CD4-positive, alpha-beta T cell treated with Interleukin-6 for 4 hours (primary cell): ENCODE measurements at places on chromosomes 3 and 15.

DNA sequence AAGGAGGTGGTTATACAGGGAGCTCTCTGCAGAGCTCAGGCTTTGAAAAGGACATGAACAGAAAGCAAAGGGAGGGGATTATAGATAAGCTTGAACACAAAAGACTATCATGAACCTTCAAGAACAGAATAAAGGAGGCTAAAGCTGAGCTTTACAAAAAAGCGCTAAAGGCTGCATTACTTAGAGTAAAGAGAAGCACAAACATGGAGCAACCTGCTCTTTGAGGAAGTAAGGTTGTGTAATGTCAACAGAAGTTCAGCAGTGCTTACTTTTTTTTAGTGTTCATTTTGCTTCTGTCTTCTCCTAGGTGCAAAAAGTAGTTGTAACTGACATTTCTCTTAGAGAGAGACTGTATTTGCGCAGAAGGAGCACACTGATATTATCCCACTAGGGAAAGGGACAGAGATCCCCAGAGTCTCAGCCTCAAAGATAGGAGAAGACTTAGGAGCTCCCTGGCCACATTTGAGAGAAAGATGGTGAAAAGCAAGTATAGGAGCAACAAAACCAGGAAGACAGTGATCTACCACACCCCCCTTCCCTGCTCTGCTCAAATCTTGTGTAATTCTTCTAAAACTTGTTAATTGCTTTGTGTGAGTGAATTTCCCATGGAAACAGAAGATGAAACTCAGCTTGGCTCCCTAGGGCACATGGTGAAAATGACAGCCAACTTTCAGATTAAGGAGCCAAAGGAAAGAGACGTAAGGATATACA, 54.7 kb downstream of the QTRT2 start:
- DNase-seq: no peak

DNA sequence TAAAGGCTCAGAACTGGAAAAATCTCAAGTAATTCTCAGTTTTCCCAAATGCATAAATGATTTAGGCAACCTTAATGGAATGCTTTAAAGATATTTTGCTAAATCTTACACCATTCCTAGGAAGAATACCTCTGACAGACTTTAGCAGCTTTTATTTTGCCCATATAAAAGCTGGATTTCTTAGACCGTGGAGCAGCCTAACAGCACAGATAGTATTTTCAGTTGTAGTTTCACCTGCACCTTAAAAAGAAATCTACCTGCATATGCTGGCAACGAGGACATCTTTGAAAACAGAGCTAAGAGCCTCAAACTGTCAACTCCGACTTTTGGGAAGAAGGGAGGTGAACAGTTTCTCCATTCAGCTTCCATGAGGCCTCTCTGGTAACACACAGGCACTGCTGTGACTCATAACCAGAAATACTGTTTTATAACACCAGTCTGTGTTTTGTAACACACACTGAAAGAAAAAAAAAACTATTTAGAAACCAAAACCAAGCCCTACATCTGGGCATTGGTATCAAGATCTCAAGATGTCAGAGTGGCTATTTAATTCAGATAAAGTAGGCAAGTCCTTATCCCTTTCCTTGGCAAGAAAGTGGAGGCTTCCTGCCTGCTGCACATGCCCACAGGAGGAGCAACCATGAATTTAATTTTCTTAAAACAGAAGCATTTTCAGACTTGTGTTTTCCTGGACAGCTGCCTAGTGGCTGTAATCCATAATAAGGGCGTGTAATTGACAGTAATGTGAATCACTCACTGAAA, 181.5 kb upstream of the ICE2 start:
- no peak for DNase-seq

DNA sequence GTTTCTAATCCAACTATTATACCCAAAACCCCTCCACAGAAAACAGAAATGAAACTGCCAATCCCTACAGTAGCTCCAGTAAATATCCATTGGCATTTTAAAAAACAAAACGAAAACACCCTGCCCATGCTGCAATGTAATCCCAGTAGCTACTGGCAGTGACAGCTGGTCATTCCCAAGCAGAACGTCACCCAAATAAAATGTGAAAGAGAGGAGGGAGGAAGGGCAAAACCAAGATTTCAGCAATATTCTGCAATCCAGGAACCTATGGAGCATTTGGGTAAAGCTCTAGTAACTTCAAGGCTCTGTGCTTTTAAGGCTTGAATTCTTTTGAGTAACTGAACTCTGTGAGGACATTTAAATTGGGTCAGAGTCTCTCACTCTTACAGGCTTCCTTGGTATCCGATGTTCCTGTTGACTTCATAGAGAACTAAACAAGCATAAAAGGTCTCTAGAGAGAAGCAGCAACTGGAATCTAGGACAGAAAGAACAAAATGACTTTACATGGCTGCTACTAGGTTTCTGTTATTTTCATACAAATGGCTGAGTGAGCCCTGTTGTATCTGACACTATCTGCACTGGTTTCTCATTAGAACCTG, 136.2 kb downstream of the TNIK start:
- no peak for DNase-seq

- DNase-seq: no peak
Measured at GRCh38 chr15:60706145-60706544, 227.2 kb upstream of the ICE2 start.
